NCI-H1092 treated with DMSO at 0.1 percent for 48 hours (cell line): ENCODE measurements at places on chromosomes 1 and 21.

DNA sequence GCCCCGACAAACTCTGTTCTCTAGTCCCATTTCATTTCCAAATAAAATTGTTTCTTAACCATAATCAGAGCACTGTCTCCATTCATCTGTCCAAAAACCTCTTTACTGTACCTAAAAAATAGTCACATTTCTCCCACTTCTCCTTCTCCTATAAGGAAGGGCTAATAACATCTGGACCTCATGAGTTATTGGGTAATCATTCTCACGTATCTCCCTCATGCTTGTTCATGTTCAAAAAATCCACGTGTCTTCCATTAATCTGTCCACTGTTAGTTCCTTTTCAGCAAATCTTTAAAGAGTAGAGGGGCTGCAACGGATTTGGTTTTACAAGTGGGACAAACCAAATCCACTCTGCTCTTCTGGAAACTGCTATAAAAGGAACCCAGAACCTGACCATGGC, 1418.8 kb downstream of the MRPL39 start:
- no peak for DNase-seq

GRCh38 chr1:235009074-235009473, 119.6 kb downstream of the TOMM20 start:
- no peak for DNase-seq

DNA sequence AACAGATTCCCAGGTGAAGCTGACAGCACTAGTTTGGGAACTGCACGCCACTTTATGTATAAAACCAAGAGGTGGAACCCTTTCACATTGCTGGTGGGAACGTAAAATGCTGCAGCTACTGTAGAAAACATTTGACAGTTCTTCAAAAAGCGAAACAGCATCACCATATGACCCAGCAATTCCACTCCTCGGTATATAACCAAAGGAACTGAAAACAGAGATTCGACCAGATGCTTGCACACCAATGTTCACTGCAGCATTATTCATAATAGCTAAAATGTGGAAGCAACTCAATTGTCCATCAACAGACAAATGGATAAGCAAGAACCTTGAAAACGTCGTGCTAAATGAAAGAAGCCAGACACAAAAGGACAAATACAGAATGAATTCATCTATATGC, 17.5 kb downstream of the RSPH1 start:
- DNase-seq = no peak

DNA sequence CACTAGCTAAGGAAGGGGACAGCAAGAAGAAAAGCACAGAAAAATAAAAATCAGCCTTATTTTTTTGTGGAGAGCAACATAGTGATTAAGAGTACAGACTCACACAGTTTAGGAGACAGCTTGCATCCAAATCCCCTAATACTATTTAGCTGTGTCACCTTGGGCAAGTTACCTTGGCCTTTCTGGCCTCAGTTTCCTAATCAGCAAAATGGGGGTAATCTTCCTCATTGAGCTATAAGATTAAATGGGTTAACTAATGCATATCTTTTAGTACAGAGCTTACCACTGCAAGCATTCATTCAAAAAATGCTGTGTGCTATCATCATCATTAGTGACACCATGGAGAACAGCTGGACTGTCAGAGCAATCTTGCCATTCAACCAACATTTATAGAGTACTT, 77.7 kb downstream of the CD46 start:
- no peak for DNase-seq

DNA sequence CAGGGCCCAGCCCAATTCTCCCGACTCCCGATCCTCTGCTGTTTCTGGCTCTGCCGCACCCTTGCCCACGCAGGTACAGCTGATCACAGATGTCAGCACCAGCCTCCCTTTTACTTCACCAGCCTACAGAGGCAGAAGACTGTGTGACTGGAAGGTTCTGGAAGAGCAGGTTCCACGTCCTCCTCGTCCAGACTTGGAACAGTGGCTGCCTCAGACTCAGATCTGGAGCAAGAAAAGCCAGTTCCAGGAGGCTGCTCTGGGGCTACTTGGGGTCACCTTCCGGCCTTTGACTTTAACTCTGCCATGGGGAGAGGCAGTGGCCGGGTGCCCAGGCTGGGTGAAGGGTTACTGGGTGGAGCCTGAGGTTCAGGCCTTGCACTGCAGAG, 16.1 kb upstream of the KLHDC7A start:
- DNase-seq = no peak
